ENCODE measurements at places on chromosomes 16 and 17. TPM values are rescaled to one million over a fixed set of nuclear protein-coding genes. Genes with fewer than 3 reads are reported as not detected.

DNA sequence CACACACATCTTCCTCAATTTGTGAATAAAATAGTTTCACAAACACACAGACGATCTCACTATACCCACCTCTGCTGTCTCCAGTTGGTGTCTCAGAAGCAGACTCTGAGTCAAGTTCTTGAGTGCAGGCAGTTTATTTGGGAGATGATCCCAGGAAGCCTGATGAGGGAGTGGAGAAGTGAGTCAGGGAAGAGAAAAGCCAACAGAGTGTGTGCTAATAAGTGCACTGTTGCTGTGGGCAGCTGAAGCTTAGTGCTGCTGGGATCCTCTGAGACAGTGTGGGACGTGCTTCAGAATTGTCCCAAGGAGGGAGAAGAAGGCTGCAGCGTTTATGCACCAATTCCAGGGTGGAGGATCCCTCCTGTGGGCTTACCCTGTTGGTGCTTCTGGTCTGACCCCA is 423.2 kb upstream of the C16orf82 start:
- no peak for DNase-seq

DNA sequence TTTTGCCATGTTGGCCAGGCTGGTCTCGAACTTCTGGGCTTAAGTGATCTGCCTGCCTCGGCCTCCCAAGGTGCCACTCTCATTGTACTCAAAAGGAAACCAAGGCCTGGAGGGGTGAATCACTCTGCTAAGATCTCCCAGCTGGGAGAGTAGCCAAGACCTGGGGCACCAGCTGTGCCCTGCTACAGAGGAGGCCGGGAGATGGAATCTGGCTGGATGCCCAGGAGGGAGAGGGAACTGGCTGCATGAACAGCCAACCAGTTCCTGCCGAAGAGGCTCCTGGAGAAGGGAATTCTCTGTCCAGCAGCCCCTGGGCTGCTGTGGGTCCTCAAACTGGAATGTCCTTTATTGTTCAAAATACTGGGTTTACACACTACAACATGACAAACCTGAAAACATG is 238.7 kb upstream of the CIBAR2 start:
- peak; percentile 96 for DNase-seq

- no peak for DNase-seq
Measured at GRCh38 chr17:49439673-49440571, 25.2 kb upstream of the PHB1 start.

- peak; percentile 21 for DNase-seq
Measured at GRCh38 chr16:69301861-69302260, 9.3 kb upstream of the VPS4A start.

DNA sequence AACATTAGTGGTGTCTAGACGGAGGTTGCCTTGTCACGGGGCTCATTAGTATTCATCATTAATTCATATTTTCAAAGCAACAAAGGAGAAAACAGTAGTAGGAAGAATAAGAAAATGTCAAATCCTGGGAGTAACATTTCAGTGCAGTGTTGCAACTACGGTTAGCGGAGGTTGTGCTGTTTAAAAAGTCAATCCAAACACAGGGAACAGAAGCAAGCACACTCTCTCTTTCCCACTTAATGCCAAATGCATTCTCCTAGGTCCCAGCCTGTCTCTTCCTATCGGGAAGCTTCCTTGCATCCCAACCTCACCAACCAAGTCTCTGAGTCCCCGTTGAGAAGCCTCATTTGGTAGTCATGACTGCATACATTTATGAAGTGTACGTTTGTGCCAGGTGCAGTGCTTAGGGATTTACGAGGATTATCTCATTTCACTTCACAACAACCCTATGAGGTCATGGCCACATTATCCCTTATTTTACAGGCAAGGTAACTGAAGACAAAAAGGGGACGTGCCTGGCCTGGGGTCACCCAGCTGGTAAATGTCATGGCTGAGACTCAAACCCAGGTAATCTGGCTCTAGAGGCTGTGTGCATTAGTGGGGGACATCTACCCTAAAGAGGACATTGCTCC is 283.6 kb upstream of the SALL1 start:
- DNase-seq, result no peak

DNA sequence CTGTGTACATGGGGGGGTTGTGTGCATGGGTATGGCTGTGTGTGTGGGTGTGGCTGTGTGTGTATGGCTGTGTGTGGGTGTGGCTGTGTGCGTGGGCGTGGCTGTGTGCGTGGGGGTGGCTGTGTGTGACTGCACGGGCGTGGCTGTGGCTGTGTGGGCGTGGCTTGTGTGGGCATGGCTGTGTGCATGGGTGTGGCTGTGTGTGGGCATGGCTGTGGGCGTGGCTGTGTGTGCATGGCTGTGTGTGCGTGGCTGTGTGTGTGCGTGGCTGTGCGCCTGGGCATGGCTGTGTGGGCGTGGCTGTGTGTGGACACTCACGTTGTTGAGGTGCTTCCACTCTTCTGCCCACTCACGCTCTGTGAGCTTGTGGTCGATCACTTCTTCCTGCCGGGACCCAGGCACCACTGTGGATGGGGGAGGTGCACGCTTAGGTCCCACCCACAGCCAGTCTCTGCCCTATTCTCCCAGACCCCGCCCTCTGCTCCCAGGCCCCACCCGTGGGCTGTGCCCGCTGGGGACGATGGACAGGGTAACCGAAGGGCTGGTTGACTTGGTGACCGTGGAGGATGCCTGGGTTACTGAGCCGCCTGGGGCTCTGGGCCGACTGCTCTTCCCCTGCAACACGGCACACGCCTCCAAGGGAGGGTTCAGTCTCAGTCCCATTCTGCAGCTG is 16.0 kb upstream of the PABPN1L start:
- DNase-seq, result no peak

GRCh38 chr17:78485290-78486168 is 91.7 kb downstream of the DNAH17 start:
- DNase-seq, result no peak

- no peak for DNase-seq
Measured at GRCh38 chr16:70429888-70430666, 8.8 kb downstream of the ST3GAL2 start.

GRCh38 chr16:81779536-81780320 is 637 bp downstream of the PLCG2 start:
- peak; percentile 12 for DNase-seq

DNA sequence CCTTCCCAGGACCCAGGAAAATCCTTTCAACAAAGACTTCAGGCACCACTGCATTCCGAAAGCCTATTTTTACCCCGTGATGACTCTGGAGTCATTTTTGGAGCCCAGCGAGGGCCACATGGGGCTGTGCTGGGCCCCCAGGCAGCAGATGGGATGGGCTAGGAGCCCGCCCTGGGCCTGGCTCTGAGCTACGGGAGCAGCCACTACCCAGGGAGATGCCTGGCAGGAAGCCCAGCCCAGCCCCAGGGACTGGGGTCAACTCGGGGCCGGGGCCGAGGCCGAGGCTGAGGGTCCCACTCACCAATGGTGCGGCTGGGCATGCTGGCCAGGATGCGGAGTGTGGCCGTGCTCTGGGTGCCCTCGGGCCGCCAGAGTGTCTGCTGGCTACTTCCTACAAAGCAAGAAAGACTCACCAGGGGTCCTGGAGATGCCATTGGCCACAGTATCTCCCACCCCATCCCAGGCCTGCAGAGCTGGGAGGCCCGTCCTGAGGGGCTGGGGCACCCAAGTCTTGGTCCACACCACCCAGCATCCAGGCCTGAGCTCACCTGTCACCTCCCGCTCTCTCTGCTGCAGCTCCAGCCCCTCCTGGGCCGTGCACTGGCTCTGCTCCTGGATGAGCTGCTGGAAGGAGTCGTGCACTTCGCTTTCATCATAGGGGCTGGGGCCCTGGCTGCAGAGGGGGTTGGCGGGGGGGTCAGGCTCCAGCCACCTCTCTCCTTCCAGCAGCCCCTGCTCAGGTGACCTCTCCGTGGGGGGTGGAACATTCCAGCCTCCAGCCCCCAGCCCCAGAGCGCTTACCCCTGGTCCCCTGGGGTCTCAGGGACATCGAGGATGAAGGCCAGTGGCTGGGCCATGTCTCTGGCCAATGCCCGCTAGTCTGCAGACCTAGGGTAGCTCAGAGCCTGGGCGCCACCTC is 2.3 kb downstream of the TMC6 start:
- DNase-seq, result no peak

- no peak for DNase-seq
Measured at GRCh38 chr17:40181205-40181604, 3.9 kb downstream of the RAPGEFL1 start.

- DNase-seq, result peak; percentile 26
Measured at GRCh38 chr17:51322390-51323029, 62.2 kb downstream of the UTP18 start.

GRCh38 chr17:36524428-36524876 is 10.2 kb downstream of the MYO19 start:
- DNase-seq, result no peak

DNA sequence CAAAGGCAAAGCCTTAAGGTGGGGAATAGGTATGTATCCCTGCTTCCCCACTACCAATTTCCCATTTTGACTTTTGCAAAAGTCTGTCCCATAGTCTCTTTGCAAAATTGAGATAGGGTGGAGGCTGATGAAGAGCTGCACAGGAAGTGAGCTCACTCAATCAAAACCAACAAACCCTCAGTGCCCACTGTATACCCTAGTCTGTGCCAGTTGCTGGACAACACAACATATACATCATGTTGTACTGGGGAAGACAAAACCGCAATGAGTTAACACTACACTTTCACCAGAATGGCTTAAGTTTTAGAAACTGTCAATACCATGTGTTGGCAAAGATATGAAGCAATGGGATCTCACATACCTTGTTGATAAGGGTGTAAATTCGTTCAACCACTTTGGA is 40.4 kb upstream of the AXIN2 start:
- DNase-seq, result no peak

DNA sequence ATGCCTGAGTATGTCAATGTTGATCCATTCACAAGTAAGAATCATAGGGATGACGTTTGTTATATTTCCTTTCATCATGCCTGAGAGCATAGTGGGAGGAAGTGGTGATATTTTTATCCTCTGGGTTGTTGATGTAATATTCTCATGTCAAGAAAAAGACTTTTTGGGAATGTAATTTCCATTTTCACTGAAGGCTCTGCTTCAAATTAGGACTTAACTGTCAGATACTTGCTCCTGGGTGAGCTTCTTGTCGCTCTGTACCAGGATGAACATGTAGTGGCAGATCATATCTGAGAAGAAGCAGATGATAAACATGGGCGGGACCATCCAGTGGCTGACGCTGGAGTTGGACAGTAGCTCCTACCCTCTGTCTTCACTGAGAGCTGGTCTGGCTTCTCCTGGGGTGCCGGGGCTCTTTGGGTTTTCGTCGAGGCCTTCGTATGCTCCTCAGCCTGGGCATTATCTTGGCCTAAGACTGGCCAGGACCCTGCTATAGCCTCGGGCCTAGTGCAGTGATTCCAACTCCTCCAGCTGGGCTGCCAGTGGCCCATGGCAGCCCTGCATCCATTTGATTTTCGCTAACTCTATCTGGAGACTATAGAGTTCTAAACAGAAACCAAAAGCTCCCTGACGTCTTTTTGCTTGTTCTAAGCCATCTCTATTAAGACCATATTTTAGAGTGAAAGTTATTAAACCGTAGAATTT is 19.7 kb downstream of the CYB5B start:
- DNase-seq, result peak; percentile 61

- no peak for DNase-seq
Measured at GRCh38 chr17:49545007-49545660, 30.5 kb upstream of the NXPH3 start.

DNA sequence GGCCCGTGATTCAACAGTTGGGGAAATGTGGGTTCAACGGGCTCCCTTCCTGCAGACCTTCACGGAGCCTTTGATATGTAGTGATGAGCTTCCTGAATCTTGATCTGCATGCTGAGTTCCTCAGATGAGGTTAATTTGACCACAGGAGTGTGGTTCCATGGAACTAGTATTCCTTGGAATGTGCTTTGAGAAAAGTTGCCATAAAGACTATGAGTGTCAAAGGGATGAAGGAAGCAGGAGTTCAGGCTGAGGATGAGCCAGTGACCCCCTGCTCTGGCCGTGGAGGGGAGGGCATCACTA is 229.2 kb downstream of the MSI2 start:
- DNase-seq, result no peak

DNA sequence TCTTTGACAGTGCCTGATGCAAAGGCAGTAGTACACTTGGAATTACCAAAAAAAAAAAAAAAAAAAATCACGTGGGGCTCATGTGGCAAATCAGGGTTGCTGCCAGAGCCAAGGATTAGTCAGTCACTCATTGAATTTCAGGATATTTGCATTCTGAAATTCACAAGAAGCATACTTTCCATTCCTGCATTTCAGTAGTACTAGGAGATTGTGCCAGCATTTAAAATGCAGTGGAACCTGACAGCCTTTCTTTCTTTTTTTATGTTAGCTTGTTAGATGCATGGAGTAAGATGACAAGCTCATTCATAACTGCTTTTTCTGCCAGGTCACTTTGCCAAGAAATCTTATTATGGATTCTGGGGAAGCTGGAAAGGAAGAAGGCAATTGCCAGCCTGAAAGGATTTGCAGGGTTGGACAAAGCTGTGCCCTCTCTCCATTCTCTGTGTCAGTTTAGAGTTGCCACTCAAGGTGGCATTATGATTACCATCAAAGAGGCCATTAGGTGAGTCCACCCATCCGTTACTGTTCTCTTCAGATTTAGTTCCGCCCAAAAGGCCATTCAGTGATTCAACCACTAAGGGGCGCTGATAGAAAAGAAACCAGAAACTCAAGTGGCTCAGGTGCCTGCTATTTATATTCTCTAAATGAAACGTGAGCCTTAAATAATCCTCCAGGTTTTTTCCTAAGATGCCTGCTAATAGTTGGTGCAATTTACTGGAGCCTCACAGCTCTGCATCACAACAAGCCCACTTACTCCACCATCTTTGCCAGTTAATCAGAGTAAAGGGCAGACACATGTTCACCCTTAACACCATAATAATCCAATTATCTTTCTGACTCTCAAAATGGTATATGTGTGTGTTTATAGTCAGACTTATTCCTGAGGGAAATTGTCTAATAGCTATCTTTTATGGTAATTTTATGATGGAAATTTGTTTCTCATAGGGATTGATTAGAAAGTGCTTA is 59.0 kb downstream of the TANGO6 start:
- peak; percentile 77 for DNase-seq

GRCh38 chr17:3660311-3660891 is 8.0 kb downstream of the TAX1BP3 start:
- DNase-seq, result no peak

DNA sequence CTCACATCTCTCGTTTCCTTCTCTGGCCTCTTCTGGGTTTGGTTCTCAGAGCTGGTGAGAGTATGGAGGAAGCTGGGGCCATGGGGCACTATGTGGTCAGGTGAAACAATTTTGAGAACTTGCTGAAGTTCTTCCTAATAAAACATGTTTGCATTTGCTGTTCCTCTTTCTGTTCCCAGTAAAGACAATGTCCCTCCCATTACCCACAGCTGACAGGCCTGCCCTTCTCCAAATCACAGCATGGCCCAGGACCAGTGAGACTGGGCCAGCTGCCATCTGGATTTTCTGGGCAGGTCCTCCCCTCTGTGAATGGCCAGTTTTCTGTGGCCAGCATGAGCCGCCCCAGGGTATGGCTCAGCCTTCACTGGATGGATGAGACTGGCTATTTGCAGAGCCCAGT is at the start of gene CD300H:
Gene CD300H (minus strand): TSS at position 113 of the 400 bp plus-strand sequence.
- no peak for DNase-seq

Gene TCAP
- polyA plus RNA-seq, result 0.46 TPM

Gene FSCN2
- polyA plus RNA-seq, result 0.46 TPM

Gene JPH3
- polyA plus RNA-seq, result 0.35 TPM

Gene FOXF1
- polyA plus RNA-seq, result 1.4 TPM

Gene NACA2
- not detected for polyA plus RNA-seq

Gene MRM3
- polyA plus RNA-seq, result 12.5 TPM

Gene CLEC19A
- not detected for polyA plus RNA-seq

Gene TBC1D3K
- not detected for polyA plus RNA-seq

Gene EVPL
- polyA plus RNA-seq, result not detected

Gene MT4
- not detected for polyA plus RNA-seq

Measured in endothelial cell of umbilical vein (primary cell).